ENCODE measurements at places on chromosomes 5 and 9. TPM values are rescaled to one million over a fixed set of nuclear protein-coding genes. Genes with fewer than 3 reads are reported as not detected.
A peak's percentile ranks its signal among the peaks of the same experiment; 100 is the strongest.

DNA sequence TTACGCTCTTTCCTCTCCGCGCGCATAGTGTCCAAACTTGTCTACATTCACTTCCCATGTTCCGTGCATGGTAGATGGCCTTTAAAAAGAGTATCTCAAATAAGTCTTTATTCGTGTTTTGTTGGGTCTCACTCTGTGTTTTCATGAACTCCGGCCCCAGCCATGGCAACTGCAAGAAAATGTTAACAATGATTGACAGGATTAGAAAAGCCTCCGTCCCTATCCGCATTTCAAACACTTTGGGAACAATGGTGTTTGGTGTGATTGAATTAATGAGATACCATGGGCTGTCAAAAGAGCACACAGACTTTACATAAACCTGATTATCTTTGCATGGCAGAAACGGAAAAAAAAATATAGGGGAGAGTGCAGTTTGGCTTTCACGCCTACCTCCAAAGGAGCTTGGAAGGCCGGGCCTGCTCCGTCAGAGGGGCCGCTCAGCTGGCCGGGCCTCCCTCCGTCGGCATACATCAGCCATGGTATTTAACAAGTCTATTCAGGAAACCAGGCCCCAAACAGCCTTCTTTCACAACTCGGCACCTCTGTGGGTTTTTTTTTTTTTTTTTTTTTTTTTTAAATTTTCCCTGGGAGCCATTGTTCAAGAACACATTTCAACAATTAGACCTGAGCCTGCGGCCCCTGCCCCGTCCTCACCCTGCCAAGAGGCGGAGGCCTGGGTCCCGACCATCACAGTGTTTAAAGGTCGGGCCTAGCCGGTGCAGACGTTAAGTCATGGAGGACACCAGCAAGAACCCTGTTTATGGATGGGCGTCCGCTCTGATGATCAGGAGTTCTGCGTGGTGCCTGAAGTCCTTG, 323.8 kb upstream of the IRX4 start:
- DNase-seq: no peak
- no peak overlapping the region for H3K27ac ChIP-seq
- no peak overlapping the region for H3K4me3 ChIP-seq
- H3K27me3 ChIP-seq: no peaks in the 10 kb centered on the region
- no peaks in the 10 kb centered on the region for H3K36me3 ChIP-seq
- H3K4me1 ChIP-seq: no peaks in the 10 kb centered on the region

DNA sequence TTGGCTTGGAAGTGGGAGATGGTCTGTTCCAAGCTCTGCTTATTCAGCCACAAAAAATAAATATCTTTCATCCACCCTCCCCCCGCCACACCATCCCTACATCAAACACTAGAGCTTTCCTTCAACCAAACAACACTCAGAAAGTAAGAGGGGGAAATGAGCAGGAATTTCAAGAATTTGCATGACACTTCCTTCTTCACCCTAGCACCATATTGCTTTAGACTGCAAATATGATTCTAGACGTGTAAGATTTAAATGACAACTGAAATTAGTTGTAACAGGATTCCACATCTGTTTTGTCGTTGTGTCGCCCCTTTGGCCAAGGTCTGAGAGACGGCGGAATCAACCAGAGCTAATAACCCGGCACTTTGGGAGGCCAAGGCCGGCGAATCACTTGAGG, 88.5 kb downstream of the NDFIP1 start:
- H3K36me3 ChIP-seq: no peaks in the 10 kb centered on the region
- H3K27ac ChIP-seq: no peak overlapping the region
- H3K4me1 ChIP-seq: no peaks in the 10 kb centered on the region
- DNase-seq: no peak
- H3K27me3 ChIP-seq: peaks cover 4% of the 10 kb centered on the region

GRCh38 chr5:50751064-50751657, 84.7 kb downstream of the PARP8 start:
- no peak overlapping the region for H3K27ac ChIP-seq
- DNase-seq: peak; percentile 50
- H3K36me3 ChIP-seq: peaks cover 48% of the 10 kb centered on the region
- no peak overlapping the region for H3K4me3 ChIP-seq
- peaks cover 39% of the 10 kb centered on the region for H3K4me1 ChIP-seq

The MED7 gene
- total RNA-seq: 16.8 TPM

DNA sequence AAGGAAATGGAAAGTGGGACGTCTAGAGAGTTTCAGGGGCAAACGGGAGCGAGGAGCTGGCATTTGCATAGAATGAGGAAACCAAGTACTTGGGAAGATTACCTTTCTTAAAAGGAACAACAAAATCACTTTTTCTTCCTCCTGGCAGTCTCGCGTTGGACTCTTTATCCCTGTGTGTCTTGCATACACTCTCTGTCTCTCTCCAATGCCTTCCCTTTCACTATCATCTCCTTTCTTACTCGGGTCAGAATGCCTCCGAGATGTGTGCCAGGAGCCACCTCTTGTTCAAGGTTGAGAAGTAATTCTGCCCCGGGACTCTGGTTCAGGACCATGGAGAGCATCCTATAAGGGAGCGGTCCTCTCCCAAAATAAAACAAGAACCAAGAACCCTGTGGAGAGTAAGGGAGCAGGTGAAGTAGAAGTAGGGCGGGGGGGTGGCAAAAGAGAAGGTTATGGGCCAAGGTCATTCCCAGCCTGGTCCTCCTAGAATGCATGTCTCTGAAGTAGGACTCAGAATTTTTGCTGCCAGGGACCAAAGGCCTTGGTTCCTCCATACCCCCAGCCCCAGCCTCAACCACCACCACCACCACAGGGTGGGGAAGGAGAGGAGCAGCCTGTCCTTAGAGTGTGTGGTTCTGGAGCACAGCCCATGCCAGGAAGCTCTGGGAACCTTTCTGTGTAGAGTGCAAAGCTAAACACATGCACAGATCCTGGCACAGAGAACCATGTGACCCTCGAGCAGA, 72.1 kb upstream of the ARAP3 start:
- no peaks in the 10 kb centered on the region for H3K36me3 ChIP-seq
- peaks cover 2% of the 10 kb centered on the region for H3K4me1 ChIP-seq
- H3K27me3 ChIP-seq: peaks cover 56% of the 10 kb centered on the region
- H3K4me3 ChIP-seq: no peak overlapping the region
- H3K27ac ChIP-seq: no peak overlapping the region
- peak; percentile 39 for DNase-seq

DNA sequence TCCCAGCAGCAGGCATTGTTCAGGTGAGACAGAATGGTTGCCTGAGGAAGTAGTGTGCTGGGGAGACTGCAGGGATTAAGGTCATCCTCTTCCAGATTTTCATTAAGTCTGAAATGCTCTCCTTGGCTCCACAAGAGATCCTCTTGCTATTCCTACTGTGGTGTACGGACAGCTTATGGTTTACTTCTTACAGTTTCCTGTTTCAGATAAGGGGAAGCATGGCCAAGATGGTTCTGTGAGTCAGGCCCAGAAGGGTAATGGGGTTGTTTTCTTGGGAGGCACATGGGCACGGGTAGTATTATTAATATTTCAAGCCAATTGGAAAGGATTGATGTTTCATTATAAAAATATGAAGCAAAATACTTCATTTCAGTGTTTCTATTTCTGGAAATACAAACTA, 42.9 kb downstream of the GLRX start:
- no peak overlapping the region for H3K4me3 ChIP-seq
- no peaks in the 10 kb centered on the region for H3K36me3 ChIP-seq
- no peak for DNase-seq
- peaks cover 27% of the 10 kb centered on the region for H3K4me1 ChIP-seq
- H3K27ac ChIP-seq: no peak overlapping the region

Data from activated CD4-positive, alpha-beta memory T cell treated with anti-CD3 and anti-CD28 coated beads, Interleukin-2, amount 10 ng/mL, durations not matched to agents 7 days and 5 days (primary cell).